ENCODE measurements at places on chromosomes 2 and 18. TPM values are rescaled to one million over a fixed set of nuclear protein-coding genes. Genes with fewer than 3 reads are reported as not detected.

Gene CYP27A1
- 36.0 TPM for total RNA-seq

Gene PIEZO2
- total RNA-seq, result 1.3 TPM

Gene TEKT4
- not detected for total RNA-seq

Gene MAP3K19
- not detected for total RNA-seq

Gene RUFY4
- not detected for total RNA-seq

Gene TUBB8B
- total RNA-seq, result not detected

Gene CD28
- total RNA-seq, result not detected

Gene ST8SIA5
- not detected for total RNA-seq

Gene B3GNT2
- 3.3 TPM for total RNA-seq

Gene XDH
- 0.17 TPM for total RNA-seq

Gene CNDP1
- not detected for total RNA-seq

Gene TMEM37
- 0.32 TPM for total RNA-seq

Gene LCT
- total RNA-seq, result 0.09 TPM

Gene SOWAHC
- total RNA-seq, result 7.7 TPM

Gene SFT2D3
- 3.9 TPM for total RNA-seq

Gene CDH2
- 10.5 TPM for total RNA-seq

Gene MALL
- total RNA-seq, result 13.4 TPM

Gene DARS1
- 138 TPM for total RNA-seq

Gene PCARE
- not detected for total RNA-seq

Gene LOXHD1
- not detected for total RNA-seq

Gene ARHGAP28
- 5.0 TPM for total RNA-seq

Gene TRAPPC12
- total RNA-seq, result 74.4 TPM

Data from bronchial smooth muscle cell (primary cell).